ENCODE measurements at places on chromosomes 16 and 17.

- no peak for DNase-seq
Observed at GRCh38 chr17:20092261-20092867, 83.2 kb downstream of the SPECC1 start.

DNA sequence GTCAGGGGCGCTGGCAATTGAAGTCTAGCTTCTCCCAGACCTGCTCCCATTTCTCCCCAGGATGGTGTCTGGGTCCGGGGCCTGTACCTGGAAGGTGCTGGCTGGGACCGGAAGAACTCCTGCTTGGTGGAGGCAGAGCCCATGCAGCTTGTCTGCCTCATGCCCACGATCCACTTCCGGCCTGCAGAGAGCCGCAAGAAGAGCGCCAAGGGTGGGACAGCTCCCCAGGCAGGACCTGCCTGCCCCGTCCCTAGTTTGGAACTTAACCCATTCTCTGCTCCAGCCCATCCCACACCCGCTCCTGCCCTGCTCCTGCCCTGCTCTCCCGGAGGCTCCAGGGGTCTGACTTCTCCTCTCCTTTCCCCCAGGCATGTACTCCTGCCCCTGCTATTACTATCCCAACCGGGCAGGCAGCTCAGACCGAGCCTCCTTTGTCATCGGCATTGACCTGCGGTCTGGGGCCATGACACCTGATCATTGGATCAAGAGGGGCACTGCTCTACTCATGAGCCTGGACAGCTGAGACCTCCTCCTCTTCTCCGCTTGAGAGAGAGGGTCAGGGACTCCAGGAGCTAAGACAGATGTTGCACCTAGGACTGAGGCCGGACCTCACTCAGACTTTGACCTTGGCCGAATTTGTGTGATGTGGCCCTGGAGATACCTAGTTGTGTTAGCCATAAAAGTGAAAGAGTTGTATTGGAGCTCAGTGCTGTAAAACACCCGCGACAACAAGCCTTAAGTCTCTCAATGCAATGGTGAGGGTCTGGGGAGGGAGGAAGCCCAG lies 814 bp upstream of the KDM6B start:
- DNase-seq = no peak

- no peak for DNase-seq
Observed at GRCh38 chr17:82949361-82949760, 109.5 kb upstream of the ZNF750 start.

- no peak for DNase-seq
Observed at GRCh38 chr17:8872705-8873435, 5.4 kb upstream of the PIK3R6 start.

DNA sequence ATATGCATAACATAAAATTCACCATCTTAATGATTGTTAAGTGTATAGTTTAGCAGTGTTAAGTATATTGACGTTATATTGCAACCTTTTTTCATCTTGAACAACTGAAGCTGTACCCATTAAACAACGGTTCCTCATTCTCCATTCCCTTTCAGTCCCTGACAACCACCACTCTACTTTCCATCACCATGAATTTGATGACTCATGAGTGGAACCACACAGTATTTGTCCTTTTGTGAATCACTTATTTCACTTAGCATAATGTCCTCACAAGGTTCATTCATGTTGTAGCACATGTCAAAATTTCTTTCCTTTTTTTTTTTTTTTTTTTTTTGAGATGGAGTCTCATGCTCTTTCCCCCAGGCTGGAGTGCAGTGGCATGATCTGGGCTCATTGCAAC lies 46.0 kb downstream of the HOXB1 start:
- no peak for DNase-seq

- DNase-seq = no peak
Observed at GRCh38 chr17:17128476-17129075, 77.6 kb downstream of the PLD6 start.

DNA sequence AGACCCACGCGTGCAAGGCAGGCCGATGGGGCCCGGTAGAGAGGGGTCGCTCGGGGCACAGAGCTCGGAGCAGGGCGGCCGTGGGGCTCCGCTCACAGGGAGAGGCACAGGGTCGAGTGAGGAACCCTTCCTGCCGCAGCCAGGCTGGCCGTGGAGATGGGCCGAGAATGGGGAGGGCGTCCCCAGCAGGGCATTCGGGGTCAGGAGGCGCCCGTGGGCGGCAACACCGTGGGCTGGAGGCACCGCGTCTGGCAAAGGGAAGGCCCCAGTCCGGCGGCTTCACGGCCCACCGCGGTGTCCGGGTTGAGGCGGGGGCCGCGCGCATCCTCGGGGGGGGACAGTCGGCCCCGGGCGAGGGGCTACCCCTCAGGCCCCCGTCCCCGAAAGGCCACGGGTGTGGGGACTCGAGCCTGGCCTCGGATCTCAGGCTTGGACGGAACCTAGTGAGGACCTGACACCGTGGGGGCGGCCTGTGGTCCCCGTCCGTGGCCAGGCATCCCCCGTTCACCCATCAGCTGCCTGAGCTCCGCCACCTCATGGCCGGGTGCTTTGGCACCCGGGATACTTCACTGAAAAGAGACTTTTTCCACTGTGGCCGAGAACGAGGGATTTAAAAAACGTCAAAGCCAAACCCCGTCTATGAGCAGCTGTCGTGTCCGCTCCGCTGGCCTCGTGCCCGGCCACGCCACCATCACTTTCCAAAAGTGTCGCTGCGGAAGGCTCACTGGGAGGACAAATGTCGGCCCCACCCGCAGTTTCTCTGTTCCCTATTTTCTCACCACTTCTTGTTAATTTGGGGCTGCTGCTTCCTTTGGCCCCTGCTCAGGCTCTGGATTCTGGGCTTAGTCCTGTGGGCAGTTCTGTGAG lies 73.6 kb downstream of the METRNL start:
- no peak for DNase-seq

DNA sequence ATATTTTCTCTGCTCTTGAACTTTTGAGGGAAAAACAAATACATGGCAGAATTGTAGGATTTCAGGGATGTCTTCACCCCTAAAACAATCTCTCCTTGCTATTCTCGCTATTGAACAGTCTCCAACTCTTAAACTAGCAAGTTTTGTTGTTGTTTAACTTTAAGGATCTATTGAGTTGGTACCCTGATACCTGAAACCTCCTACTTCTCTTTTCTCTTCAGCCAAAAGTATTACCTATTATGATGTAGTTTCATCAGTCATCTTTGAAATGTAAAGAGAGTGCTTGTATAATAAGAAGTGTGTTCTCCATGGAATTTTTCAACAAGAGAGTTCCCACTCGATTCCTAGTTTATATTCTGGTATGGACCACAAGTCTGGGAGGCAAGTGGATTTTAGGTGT lies 211.6 kb upstream of the TBX2 start:
- no peak for DNase-seq

- no peak for DNase-seq
Observed at GRCh38 chr17:1491443-1492248, 840 bp downstream of the MYO1C start.

GRCh38 chr16:3625331-3625730 lies 13.9 kb upstream of the SLX4 start:
- no peak for DNase-seq

DNA sequence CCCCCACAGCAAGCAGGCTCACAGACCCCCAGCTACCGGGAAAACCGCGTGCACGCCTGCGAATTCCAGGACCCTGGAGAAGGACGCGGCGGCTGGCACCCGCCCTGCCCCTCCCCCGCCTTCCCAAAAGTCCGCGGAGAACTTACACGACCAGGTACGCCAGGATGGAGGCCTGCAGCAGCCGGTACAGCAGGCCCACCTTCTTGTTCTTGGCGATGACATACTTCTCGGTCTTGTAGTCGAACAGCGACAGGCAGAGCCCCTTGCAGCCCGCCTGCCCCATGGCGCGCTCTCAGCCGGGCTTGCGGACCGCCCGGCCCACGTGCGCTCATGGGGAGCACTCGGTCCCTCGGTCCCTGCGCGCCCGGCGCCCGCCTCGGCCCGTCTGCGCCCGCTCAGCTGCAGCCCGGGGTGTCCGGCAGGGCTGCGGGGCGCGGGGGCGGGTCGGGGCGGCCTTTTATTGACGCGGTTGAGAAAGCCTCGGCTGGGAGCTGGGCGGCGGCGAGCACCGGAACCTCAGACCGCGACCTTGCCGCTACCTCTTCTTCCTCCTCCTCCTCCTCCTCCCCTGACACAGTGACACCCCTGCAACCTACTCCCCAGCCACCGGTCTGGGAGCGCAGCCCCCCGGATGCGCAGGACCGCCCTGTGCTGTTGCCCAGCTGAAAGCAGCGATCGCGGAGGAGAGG lies at the start of gene P2RX5:
Gene P2RX5, minus strand, starts transcription at position 433 of the 689 bp plus-strand sequence. Its CDS starts 150 bp downstream, at position 283.
- peak; percentile 5 for DNase-seq

- no peak for DNase-seq
Observed at GRCh38 chr16:13780406-13781168, 139.4 kb upstream of the ERCC4 start.

GRCh38 chr16:27289669-27290068 lies 21.1 kb upstream of the NSMCE1 start:
- no peak for DNase-seq

- DNase-seq = no peak
Observed at GRCh38 chr16:70809392-70810060, 8.6 kb upstream of the VAC14 start.

GRCh38 chr16:65919145-65919985 lies 447.1 kb upstream of the CDH5 start:
- no peak for DNase-seq

DNA sequence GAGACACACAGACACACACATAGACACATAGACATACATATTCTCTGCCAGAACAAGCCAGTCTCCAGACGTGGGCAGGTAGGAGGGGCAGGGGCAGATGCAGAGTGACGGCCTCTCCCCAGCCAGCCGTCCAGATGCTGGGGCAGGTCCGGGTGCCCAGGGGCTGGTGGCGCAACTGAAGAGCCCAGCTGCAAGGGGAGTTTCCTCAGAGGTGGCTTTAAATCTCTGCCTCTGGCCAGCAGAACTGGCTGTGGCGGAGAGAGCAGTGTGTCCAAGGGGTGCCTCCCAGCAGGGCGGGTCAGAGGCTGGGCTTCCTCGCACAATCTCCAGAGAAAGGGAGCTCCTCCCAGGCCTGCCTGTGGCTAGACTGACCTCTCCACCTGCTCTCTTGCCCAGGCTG lies 9.4 kb upstream of the GCGR start:
- DNase-seq = peak; percentile 6

GRCh38 chr17:45171338-45172231 lies 9.9 kb downstream of the HEXIM2 start:
- DNase-seq = no peak

DNA sequence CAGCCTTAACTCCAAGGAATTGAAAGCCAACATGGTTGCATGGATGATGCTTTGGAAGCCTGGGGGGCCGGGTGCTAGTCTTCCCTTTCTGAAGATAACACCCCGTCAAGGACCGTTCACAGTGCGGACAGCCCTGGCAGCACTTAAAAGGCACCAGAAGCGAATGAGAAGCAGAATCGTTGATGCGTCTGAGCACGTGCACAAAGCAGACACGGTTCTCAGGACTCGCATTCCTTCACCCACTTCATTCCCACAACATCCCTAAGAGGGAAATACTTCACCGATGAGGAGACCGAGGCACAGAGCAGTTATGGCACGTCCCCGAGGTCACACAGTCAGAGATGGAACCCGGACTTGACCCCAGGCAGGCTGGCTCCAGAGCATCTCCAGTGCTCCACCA lies 14.2 kb downstream of the TRPV1 start:
- no peak for DNase-seq

- peak; percentile 9 for DNase-seq
Observed at GRCh38 chr17:75895370-75896155, 1.2 kb downstream of the TRIM65 start.

DNA sequence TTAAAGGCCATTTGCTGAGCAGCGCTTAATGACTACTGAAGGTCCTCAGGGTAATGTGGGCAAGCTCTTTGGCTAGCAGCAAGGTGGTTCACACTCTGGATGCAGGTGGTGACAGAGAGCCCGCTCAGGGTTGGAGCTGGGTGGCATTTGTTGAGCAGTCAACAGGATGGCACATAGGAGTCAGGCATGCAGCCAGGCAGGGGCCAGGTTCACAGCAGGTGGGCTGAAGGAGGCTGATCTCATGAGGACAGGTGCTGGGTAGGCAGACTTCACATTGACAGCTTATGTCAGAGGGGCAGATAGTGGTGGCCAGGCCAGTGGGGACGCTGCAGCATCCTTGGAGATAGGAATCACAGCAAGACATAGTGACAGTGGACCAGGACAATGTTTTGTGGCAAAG lies 4.5 kb downstream of the KRTAP3-1 start:
- DNase-seq = no peak

GRCh38 chr17:77359236-77359635 lies 218.5 kb downstream of the SEC14L1 start:
- no peak for DNase-seq

GRCh38 chr16:20768818-20769217 lies 5.0 kb downstream of the ACSM3 start:
- no peak for DNase-seq

Data from GF-D8 (cell line).